ENCODE measurements at places on chromosomes 12 and 14.

GRCh38 chr12:91846466-91847055 is 299.1 kb downstream of the BTG1 start:
- no peak for DNase-seq

DNA sequence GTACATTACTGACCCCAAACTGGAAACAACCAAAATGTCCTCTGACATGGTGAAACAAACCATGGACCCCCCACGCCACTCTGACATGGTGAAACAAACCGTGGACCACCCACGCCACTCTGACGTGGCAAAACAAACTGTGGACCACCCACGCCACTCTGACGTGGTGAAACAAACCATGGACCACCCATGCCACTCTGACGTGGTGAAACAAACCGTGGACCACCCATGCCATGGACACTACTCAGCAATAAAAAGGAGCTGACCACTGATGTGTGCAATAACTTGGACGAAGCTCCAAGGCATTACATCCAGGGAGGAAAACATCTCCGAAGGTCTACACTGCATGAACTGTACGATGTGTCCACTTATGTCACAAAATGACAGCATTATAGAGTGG is 3.1 kb upstream of the GOLGA3 start:
- no peak for DNase-seq

DNA sequence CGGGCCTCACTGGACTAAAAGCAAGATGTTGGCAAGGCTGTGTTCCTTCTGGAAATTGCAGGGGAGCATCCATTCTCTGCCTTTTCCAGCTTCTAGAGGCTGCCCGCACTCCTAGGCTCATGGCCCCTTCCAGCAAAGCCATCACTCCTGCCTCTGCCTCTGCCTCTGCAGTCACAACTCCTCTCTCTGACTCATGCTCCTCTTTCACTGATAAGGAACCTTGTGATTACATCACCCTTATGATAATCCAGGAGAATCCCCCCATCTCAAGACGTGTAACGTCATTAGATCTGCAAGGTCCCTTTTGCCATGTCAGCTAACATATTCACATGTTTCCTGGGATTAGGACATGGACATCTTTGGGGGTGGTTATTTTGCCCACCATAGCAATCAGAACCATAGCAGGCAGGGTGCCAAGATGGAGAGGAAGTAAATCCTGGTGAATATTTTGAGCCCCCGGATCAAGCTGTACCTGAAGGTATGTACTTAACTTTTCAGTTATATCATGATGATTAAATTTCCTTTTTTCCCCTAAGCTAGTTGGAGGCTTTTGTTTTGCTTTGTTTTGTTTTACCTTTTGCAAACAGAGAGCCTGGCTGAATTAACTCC is 123.6 kb downstream of the SCARB1 start:
- no peak for DNase-seq

- DNase-seq: no peak
Measured at GRCh38 chr12:34400986-34401658, 378.8 kb downstream of the ALG10 start.

DNA sequence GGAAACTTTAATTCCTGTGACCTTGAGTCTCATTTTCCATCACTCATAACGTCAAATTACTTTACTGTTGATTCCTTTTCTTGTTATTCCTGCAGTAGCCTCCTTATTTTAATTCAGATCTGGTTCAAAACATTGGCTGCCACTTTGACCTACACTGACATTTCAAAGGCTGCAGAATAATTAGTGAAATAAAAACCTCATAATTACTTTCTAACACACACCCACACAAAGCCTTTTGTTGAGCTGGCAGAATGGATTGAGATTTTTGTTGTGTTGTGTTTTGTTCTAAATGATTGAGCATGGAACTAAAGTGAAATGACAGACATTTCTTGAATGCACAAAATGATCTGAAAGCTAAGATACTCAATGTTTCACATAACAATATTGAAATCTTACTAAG is 507.5 kb upstream of the STXBP6 start:
- DNase-seq: no peak

DNA sequence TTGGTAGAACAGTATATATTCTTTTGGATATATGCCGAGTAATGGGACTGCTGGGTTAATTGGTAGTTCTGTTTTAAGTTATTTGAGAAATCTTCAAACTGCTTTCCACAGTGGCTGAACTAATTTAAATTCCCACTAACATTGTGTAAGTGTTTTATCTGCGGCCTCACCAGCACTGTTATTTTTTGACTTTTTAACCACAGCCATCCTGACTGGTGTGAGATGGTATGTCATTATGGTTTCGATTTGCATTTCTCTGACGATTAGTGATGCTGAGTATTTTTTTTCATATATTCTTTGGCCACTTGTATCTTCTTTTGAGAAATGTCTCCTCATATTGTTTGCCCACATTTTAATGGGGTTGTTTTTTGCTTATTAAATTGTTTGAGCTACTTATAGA is 357.4 kb downstream of the C12orf50 start:
- DNase-seq: no peak

Data from neural crest cell (in vitro differentiated cells).